GM13976 (cell line): ENCODE measurements at places on chromosomes 3 and 15.

DNA sequence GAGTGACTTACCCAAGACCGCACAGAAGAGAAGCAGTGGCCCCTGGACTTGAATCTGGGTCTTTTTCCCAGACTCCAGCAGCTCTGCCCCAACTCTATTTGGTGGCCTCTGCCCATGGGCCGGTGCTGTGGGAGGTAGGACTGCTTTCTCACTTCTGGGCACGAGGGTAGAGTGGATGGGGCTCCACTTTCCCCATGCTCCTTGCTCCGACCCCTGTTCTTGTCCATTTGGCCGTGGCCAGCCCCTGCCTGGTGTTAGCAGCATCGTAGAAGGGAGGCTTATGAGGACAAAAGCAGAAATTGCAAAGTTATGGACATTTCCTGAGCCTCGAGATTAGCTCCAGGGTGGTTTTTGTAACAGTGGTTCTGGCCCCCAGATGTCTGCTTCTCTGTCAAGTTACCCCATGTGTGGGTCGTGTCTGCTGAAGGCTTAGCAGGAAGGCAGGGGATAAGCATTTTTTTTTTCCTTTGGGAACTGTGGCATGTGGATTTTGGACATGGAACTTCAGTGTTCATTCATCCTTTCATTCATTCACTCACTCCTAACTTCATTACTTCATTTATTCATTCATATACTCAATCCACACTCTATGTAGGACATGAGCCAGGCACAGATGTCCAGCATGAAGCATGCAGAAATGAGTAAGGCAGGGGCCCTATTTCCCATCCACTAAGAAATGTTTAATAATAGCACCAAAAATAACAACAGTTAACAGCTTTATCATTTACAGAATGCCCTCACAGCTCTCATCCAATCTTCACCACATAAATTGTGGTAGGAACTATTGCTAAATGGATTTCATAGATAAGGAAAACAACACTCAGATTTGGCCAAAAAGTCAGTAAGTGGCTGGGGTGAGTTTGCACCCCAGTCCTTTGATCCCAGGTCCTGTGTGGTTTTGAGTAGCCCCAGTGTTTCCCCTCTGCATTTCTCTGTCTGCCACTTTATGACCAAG is 180.5 kb downstream of the OPA1 start:
- DNase-seq: no peak

- no peak for DNase-seq
Observed at GRCh38 chr3:72496051-72496670, 352.1 kb downstream of the SHQ1 start.

DNA sequence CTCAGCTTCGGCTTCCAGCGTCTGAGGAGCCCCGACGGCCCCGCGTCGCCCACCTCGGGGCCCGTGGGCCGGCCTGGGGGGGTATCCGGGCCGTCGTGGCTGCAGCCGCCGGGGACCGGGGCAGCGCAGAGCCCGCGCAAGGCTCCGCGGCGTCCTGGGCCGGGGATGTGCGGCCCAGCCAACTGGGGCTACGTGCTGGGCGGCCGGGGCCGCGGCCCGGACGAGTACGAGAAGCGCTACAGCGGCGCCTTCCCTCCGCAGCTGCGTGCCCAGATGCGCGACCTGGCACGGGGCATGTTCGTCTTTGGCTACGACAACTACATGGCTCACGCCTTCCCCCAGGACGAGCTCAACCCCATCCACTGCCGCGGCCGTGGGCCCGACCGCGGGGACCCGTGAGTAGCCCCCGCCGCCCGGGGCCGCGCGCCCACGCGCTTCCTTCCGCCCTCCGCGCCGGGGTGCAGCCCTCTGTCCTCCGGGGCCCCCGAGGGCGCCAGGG is 462 bp downstream of the EDEM1 start:
- DNase-seq: peak; percentile 52

DNA sequence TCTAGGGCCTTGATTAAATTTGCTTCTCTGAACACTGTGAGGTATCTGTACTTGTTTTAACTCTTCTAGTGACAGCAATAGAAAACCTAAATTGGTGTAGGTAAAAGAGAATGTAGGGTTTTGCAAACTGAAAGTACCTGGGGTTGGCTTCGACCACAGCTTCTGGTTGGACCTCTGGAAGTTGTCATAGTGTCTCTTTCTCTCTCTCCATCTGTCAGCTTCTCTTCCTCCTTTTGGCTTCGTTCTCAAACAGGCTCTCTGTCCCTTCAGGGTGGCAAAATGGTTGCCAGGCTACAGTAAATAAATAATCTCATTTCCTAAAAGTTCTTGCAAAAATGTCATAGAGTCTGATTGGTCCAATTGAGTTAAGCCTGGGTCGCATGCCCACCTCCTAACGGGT is 149.3 kb upstream of the CTDSPL start:
- DNase-seq: no peak

GRCh38 chr3:37968199-37968598 is 22.4 kb upstream of the VILL start:
- no peak for DNase-seq

DNA sequence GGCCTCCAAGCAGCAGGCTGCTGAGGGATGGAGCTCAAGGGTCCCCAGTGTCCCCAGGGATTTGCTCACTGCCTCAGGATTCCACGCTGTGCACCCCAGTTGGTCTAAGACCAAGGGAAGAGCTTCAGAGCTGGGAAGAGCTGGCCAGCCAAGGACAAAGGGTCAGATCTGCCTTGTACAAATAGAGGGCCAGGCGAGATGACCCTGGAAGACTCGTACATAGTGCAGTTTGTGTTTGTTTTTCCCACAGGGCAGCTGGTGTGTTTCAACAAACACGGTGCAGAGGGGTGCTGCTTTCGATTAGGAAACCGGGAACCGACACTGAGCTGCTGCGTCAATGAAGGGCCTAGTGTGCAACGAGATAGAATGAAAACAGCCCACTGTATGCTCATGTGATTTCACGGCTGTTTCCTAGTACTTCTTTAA is 56.1 kb upstream of the TRPM1 start:
- no peak for DNase-seq

GRCh38 chr15:73231661-73232419 is 136.9 kb downstream of the HCN4 start:
- DNase-seq: no peak

- no peak for DNase-seq
Observed at GRCh38 chr3:141680620-141681389, 57.3 kb upstream of the RNF7 start.

DNA sequence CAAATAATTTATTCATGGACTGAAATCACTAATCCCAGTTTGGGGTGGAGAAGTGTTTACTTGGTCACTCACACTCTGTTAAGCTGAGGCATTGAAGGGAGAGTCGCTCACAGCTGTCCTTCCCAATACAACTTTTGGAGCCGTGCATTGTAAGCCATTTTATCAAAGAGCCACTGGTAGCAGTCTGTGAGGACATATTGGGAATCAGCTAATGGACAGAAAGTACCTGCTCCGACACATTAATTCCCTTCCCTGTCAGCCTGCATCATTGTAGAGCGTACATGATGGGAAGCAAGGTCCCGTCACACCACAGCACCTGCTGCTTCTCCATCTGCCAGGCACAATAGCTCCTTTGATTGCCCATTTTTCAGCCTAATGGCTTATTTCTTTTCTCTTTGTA is 643.2 kb downstream of the SQOR start:
- DNase-seq: no peak

GRCh38 chr15:89226359-89227221 is 5.2 kb upstream of the RLBP1 start:
- no peak for DNase-seq

DNA sequence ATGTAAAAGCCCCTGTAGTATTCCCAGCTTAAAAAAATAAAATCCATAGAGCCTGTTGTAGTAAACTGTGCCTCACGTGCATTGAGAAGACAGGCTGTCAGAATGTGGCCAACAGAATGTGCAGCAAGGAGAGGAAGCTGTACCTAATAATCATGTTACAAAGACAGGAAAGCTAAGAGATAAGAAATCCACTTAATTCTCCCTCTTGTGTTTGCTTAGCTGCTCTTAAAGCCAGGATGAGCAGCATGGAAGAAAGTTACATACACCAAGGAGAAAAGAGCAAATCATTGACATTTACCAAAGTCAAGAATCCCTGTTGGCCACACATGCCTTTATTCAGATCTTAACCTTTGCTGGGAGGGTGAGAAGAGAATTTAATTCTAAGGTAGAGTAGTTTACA is 85.9 kb downstream of the TNIK start:
- no peak for DNase-seq

DNA sequence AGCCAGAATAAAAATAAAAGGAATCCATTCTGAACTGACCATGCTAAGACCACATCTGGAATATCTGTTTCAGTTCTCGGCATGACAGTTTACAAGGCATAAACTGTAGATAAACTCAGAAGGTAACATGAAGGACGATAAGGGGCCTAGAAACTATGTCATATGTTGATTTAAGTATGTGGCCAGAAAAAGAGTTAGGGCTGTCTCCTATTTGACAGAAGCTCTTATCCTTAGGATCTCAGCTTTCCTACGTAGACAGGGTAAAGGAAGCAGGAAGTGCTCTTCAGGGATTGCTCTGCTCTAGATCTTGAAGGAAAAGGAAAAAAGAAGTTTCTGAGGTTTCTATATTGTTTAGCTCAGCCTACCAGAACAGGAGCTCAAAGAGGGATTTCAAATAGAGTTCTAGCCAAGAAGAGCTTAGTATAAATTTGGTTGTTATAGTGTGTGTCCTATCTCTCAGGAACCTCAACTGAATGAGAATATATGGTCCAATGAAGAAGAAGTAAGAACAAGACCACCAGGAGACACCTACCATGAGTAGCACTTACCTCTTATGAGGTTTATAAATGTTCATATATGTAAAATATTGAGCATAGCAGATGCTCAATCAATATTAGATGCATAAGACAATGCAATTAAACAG is 59.2 kb downstream of the TP53BP1 start:
- DNase-seq: no peak

DNA sequence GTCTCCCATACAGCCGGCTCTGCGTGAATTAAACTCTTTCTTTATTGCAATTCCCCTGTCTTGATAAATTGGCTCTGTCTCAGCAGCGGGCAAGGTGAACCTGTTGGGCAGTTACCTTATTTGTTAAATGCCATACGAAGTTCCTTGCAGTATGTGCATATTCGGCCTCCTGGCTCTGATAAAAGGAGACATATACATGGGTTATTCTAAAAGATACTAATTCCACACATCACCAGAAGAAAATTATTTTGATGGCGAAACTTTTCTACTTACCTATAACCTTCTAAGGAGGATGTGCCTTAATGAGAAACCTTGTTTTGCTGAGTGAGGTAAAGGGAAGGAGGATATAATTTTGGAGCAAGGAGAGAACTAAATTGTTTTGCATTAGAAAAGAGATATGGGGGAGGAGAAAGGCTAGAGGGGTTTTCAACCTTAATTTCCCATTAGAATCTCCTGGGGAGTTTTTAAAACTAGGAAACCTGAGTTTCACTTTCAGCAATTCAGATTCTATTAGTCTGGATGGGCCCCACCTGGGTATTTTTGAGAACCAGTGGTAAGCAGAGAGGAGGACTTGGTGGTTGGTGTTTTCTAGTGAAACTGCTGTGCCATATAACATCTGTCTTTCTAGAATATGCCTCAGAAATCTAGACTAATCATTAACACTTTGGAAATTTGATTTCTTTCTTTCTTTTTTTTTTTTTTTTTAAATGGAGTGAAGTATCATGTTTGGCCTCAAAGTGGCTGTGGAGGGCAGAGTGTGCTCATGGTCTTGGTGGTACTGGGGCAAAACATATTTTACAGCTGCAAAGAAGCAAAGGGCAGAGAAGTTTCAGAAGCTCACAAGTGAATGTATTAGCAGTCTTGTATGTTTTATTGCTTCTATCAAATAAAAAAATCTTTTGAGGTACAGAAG is 23.0 kb downstream of the NANOGP8 start:
- no peak for DNase-seq

DNA sequence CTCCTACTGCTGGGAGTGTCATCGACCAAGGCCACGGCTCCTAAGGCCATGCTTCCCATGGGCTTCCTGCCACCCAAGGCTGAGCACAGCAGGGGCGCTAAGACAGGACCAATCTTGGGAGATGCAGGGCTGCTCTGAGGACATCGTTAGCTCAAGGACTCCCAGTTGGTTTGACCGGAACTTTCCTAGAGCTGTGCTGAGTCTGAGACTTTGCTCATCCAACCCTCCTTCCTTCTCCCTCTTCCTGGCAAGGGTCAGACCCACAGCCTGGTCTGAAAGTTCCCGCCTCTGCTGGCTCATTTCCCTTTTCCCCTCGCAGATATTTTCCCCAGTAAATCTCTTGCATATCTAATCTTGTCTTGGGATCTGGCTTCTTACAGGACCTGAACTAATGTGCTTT is 57.2 kb downstream of the EPHB3 start:
- DNase-seq: no peak

- DNase-seq: no peak
Observed at GRCh38 chr3:16338999-16339398, 74.0 kb downstream of the OXNAD1 start.

DNA sequence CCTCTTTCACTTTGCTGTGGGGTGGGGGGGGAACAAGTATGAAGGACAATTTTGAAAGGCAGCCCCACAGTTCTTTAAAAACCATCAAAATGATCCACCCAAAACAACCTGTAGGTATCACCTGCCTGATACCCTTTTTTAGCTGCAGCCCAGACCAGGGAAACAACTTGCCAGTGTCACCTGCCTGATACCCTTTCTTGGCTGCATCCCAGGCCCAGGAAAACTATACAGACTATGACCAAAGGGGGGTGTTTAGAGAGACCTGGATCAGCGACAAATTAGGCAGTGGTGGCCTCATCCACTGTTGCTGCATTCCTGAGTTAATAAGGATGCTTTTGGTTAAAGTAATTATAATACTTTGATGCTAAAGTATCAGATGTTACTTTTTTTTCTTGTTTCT is 122.0 kb downstream of the VPS13C start:
- DNase-seq: no peak

- DNase-seq: no peak
Observed at GRCh38 chr15:67771189-67771800, 54.0 kb upstream of the SKOR1 start.

- no peak for DNase-seq
Observed at GRCh38 chr15:43552256-43552655, 34.8 kb downstream of the MAP1A start.

DNA sequence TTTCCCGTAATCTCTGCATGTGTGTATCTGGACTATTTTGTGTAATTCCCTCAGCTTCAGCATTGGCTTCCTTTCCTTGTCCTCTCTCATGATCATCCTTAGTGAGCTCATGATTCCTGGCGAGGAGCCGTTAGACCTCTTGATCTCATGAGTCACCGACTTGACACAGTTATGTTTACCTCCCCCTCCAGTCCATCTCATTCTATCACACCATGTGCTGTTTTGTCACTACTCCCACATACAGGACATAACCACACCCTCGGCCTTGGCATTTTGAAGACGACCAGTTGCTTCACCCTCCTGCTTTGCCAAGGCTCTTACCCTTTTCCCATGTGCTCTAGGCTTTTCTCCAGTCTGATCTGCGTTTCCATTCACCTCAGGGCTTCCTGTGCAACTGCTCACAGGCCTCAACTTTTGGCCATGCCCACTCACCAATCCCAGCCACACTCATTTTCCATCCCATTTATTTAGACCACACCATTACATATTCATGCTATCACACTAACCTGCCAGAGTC is 41.5 kb downstream of the CP start:
- DNase-seq: no peak
